ENCODE measurements at places on chromosomes 11 and 22.

DNA sequence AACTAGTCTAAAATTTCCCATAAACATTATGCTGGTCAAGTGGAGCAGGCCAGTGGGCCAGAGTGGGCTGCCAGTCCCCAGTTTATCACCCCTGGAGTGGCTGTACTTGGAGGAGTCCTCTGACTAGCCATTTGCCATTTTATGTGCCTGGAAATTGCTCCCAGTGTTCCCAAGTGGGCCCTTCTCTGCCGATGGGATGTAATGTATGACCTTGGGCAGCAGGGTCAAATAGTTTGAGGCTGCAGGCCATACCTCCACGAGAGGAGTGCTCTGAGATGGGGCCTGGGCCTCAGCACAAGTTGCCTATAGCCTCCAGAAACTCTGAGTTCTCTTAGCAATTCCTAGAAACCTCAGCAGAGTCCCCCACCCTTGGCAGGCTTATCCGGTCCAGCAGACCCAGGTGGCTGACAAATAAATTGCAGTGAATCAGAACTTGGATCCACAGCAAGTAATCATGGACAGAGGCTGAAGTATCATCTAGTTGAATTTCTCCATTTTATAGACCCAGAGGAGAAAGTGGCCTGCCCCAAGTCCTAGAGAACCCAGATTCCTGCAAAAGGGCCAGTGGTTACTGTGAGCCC is 17.8 kb upstream of the PATZ1 start:
- H3K4me1 ChIP-seq, result no peaks in the 10 kb centered on the region
- H3K36me3 ChIP-seq, result no peaks in the 10 kb centered on the region
- H3K27me3 ChIP-seq, result no peaks in the 10 kb centered on the region
- no peak for DNase-seq
- H3K27ac ChIP-seq, result no peak overlapping the region
- no peak overlapping the region for H3K4me3 ChIP-seq

- peaks cover 12% of the 10 kb centered on the region for H3K4me1 ChIP-seq
- DNase-seq, result no peak
- H3K27ac ChIP-seq, result no peak overlapping the region
- H3K36me3 ChIP-seq, result peaks cover 3% of the 10 kb centered on the region
Observed at GRCh38 chr11:133893381-133893780, 48.1 kb upstream of the SPATA19 start.

DNA sequence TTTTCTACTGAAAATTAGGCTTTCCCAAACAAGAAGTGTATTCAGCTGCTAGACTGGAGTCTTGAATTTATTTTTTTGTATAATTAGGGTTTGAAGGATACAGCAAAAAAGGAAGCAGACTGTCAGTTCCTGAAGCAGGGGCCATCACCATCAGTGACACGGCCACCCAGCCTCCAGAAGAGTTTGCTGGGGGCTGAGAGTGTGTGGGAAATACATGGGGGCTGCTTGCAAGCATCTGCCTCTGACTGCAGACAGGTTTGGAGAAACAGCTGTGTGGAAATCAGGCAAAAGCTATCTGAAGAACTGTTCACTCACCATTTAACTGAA is 23.0 kb downstream of the FZD4 start:
- no peak for DNase-seq
- H3K4me1 ChIP-seq, result peaks cover 60% of the 10 kb centered on the region
- peak overlapping the region; percentile 75 for H3K27ac ChIP-seq
- no peaks in the 10 kb centered on the region for H3K27me3 ChIP-seq

GRCh38 chr11:65297026-65297672 is 17.5 kb upstream of the CDC42EP2 start:
- H3K27me3 ChIP-seq, result no peaks in the 10 kb centered on the region
- peak; percentile 78 for DNase-seq
- no peak overlapping the region for H3K4me3 ChIP-seq

GRCh38 chr22:23682077-23682476 is 8.7 kb upstream of the RGL4 start:
- no peak overlapping the region for H3K4me3 ChIP-seq
- no peak overlapping the region for H3K27ac ChIP-seq
- peaks cover 9% of the 10 kb centered on the region for H3K36me3 ChIP-seq
- no peak for DNase-seq

DNA sequence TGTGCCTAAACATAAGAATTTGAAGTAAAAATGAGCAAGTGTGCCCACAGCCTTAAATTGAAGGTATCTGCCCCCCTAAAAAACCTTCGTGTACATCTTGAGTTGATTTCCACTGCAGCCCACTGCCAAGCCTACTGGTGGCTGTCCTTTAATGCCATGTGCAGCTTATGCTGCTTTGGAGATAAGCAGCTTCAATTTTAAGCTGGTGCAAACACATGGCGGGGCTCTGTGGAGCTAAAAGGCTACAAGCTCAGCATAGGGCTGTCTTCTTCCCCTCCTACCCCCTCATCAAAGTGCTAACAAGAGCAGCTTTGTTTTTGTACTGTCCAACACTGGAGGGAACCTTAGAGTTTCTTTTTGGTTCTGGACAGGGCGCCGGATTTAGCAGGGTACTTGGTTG is 128.5 kb upstream of the LMO1 start:
- H3K4me3 ChIP-seq, result no peak overlapping the region
- no peaks in the 10 kb centered on the region for H3K36me3 ChIP-seq
- no peak for DNase-seq
